Lung microvascular endothelial cell (primary cell): ENCODE measurements at places on chromosomes 5 and 9.

DNA sequence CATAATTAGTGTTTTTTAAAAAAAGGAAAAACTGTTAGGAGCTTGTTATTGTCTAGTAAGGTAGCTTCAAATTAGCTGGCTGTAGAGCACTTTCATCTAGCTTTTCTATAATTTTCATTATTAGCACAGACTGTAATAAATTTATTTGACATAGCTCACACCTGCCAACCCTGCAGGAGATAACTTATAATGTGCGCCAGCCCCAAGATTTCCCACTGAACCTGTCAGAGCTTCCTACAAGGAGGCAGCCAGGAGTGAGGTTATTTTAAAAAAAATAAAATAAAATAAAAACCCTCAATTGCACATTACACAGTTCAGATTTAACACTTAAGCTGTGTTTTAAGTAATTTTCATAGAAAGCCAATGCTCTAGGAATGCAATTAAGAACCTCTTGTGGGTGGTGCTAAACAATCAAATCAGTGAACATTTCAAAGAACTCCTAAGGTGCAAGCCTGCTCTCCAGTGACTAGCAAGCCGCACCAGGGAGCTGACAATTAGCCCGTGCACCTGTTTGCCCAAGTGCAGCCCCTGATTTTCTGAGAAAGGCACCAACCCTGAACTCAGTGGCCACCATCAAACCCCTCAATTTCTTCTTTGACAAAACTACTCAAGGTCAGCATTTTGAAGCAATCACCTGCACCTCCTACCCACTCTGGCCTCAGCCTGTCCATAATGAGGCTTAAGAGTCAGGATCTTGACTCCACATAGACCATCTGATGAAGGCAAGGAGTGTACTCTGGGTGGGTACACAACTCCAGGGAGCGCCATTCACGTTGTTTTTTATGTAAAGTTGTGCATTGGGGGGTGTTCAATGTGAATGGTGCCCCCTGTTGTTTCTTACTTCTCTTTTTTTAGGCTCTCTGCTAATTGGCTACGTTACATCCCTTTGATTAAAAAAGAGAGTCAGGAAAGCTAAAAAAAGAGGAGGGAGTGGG lies 385.3 kb upstream of the WWC1 start:
- DNase-seq, result no peak

DNA sequence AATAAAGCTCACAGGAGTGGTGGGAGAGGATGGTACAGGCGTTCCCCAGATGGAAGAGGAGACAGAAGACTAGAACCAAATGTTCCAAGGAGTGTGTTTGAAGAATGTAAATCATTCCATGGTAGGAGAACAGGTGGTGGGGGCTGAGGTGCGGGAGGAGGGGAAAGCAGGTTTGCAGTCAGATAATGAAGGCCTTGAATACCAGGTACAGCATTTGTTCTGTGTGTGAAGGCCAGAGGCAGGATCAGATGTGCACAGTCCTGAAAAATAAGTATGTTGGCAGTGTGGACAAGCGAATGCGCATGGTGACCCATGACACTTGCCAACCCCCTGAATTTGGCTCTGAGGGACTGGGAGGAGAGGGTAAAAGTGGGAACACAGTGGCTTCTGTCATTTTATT lies 59.9 kb upstream of the ALDH1B1 start:
- DNase-seq, result no peak

DNA sequence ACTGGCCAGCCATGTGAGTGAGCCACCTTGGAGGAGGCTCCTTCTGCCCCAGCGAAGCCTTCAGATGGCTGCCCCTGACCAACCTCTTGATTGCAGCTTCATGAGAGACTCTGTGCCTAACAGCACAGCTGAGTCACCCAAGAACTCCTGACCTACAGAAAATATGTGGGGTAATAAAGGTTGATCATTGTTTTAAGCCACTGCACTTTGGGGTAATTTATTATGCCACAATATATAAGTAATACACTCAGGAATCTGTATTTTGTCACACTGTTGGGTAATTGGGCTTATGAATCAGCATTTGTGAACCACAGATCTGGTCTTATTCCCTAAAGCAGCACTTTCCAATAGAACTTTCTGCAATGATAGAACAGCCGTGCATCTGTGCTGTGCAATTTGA lies 24.4 kb upstream of the VDAC1 start:
- DNase-seq, result no peak

DNA sequence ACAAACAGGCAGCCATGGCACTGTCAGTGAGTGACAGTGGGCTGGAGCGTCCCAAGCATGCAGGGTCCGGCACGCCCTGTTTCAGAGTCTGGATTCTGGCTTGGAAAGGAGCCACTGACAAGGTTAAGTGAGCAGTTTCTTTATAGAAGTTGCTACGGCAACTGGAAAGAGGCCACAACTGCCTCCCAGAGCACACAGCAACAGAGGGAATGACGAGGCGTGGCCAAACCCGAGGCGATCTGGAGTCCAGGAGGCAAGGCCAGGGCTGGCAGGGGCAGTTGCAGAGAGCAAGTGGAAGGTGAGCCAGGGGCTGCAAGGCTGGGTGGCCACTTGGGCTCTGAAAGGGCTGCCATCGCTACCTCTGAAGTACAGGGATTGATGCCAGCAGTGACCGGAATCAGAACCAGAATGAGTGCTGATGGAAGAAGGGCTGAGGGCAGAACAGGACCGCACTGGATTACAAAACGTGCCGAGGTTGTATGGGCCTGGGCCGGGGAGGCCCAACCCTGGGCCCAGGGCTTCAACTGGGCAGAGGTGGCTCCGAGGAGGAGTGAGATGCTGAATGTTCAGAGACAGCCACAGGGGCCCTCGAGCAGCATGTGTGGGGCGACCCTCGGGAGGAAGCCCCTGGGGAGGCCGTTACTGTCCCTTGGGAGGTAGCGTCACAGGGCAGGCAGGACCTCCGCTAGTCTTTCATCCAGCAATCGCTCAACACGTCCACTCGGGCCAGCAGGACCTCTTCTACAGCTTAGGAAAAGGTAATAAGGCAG lies 4.6 kb downstream of the MRPL41 start:
- DNase-seq, result no peak

DNA sequence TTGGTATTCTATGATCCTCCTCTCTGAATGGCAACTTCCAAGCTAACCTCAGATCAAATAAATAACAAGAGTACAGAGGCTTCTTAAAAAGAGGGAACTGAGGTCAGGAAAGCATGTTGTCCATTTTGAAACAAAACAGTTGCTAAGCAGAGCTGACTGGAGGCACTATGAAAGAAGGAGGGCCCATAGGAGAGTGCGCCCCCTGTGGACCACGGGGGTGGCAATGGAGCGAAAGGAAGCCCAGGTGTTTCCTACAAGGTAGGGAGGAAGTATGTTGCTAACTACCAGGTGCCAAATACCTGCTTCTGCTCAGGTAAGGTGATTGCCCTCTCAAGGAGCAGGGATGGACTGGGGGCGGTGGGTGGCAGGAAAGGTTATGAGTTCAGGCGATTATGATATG lies 101.8 kb upstream of the MAST4 start:
- no peak for DNase-seq

GRCh38 chr5:96330530-96331140 lies 102.4 kb downstream of the PCSK1 start:
- no peak for DNase-seq

DNA sequence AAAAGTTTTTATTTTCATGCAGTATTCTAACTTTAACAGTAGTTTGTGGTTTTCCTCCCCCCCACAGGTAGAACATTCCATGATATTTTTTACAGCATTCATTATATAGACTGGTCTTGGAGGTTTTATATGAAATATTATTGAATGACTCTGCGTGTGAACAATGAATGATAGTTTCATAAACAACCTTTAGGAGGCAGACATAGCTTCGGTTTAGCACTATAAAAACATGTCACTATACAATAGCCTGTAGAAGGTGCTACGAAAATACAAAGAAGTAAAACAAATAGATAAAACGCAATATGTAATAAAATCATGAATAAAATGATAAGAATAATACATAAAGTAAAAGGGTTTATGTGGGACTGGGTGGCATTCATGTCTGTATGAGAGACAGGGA lies 8.5 kb downstream of the KLF4 start:
- DNase-seq, result peak; percentile 56

- no peak for DNase-seq
Measured at GRCh38 chr9:120869726-120870125, 7.3 kb downstream of the PHF19 start.

DNA sequence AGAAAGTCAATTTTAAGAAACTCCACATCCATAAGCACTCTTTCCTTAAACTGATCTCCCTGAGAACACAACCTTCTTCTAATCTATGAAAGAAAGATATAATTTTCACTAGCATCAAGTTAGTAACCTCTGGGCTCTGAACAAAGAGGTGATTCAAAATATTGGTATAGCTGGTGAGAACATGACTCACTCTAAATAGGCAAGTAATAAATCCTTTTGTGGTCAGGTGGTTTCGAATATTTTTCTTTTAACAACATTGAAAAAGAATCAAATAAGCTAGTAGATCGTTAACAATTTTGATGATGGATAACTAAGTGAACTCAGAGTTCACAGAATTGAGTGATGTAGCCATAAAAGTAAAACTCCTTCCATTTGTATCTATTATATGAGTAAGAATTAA lies 150.6 kb upstream of the IQGAP2 start:
- DNase-seq, result no peak

GRCh38 chr9:107447081-107447480 lies 42.5 kb downstream of the KLF4 start:
- no peak for DNase-seq

GRCh38 chr5:122442938-122443337 lies 130.9 kb downstream of the SNCAIP start:
- DNase-seq, result no peak

DNA sequence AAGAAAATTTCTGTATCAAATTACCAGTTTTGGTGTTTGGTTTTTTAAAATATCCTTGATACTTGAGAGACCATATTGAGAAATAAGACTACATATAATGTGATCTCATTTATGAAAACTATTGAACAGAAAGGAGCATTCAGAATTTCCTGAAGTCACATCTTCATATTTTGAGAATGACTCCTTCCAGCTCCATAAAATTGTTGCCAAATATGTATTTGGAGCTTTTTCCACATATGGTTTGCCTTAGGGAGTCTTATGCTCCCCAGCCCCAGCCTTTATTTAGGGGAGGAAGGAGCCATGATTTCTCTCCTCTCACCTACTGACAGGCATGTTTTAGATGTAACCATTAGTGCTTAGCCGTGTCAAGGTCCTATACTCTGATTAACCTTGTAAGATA lies 51.1 kb downstream of the GCNT1 start:
- no peak for DNase-seq

DNA sequence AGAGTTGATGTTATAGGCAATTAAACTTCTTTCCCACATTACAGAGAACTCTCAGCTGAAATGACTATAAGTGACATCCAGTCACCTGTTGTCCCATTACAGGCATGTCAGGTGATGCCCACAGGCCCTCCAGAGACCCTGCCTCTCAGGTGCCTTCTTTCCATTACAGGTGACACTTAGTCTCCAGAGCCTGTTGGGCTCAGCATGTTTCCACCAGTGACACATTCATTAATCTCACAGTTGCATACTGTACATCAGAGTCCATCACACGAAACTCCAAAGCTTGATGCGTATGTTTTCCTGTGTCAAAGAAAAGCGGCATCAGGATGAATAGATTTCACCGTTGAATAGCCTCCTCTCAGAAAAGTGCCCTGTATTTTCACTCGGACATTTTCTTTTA lies 14.6 kb downstream of the PRUNE2 start:
- DNase-seq, result no peak

DNA sequence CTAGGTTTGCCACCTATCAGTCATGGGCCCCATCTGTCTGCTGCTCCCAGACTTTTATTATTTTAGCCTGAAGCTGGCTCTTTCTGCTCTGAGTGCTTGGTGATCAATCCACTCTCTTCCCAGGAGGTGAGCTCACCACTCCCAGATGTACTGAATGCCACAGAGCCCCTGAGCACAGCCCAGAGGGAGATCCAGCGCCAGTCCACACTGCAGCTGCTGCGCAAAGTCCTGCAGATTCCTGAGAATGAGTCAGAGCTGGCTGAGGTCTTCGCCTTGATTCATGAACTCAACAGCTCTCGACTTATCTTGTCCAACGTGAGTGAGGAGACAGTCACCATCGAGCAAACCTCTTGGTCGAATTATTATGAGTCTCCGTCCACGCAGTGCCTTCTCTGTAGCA lies 36.0 kb downstream of the HMGXB3 start:
- DNase-seq, result no peak

- DNase-seq, result no peak
Measured at GRCh38 chr5:9547122-9547947, 1.5 kb upstream of the SEMA5A start.

GRCh38 chr9:92610470-92611420 lies 59.2 kb downstream of the IPPK start:
- DNase-seq, result no peak

- no peak for DNase-seq
Measured at GRCh38 chr5:56612759-56613158, 202.6 kb upstream of the MAP3K1 start.
